ENCODE measurements at places on chromosomes 2 and 18.

DNA sequence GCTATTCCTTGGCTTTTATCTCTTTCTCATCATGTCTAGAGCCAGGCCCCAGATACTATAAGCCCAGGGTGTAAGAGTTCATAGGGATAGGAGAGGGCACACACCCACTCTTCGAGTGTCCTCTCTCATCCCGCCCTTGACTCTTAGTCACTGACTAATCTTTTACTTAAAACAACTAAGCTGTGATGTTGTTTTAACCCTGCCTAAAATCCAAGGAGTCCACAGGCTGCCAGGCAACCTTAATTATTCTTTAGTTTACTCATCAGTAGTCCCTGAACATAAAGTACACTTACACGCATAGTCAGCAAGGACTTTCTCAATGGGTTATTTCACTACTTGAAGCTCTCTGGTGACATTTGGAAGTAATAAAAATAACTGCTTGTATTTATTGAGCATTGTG is 28.4 kb downstream of the GREB1L start:
- no peaks in the 10 kb centered on the region for H3K27me3 ChIP-seq
- no peaks in the 10 kb centered on the region for H3K4me1 ChIP-seq
- no peaks in the 10 kb centered on the region for H3K36me3 ChIP-seq

GRCh38 chr2:172997031-172997430 is 78.6 kb upstream of the MAP3K20 start:
- H3K27me3 ChIP-seq: no peaks in the 10 kb centered on the region
- no peak overlapping the region for H3K4me3 ChIP-seq
- peak overlapping the region; percentile 90 for H3K27ac ChIP-seq
- DNase-seq: no peak
- no peaks in the 10 kb centered on the region for H3K36me3 ChIP-seq

DNA sequence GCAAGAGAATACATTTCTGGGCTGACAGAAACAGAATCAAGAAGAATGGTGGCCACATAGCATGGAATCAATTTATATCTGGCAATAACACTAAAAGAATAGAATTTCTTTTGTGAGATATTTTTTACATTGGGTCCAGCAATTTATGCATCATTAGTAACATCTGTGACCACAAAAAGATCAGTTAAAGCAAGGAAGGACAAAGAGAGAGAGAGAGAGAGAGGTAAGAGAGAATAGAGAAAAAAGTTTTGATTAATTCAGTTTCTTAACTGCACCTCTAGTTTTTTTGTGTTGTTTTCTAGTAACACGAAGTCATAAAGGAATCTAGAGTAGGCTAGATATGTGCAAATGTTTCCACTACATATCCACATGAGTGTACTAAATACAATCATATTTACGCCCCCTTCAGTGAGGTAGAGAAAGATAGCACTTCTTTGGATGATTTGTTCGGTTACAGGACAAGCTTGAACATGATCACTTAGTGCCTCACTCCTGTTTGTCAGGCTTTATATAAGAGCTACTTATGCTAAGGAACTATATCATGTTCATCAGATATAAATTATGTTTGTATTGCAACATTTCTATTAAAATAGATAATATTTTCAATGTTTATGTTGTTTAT is 247.4 kb upstream of the COL3A1 start:
- H3K4me1 ChIP-seq: no peaks in the 10 kb centered on the region
- no peaks in the 10 kb centered on the region for H3K27me3 ChIP-seq
- no peak overlapping the region for H3K4me3 ChIP-seq

DNA sequence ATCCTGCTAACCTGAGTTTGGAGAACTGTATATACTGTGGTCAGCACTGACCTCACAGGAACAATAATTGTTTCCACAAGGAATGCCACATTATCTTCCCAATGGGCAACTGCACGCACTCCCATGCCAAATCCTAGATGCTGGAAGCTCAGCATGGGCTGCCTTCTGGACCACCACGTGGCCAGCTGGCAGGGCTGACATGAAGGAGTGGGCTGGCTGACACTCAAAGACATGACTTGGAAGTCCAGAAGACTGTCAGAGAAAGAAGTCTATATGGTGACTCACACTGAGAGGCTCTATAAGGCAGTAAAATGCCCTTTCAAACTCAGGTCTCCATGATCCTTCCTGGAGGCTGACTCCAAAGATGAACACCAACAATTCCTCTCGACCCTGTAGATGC is 98.4 kb upstream of the RNF152 start:
- no peaks in the 10 kb centered on the region for H3K36me3 ChIP-seq
- no peaks in the 10 kb centered on the region for H3K27me3 ChIP-seq
- no peak overlapping the region for H3K4me3 ChIP-seq

- no peak for DNase-seq
- no peaks in the 10 kb centered on the region for H3K36me3 ChIP-seq
- no peaks in the 10 kb centered on the region for H3K4me1 ChIP-seq
- no peak overlapping the region for H3K27ac ChIP-seq
- no peak overlapping the region for H3K4me3 ChIP-seq
Observed at GRCh38 chr2:239432174-239432573, 31.4 kb upstream of the HDAC4 start.
